AG09319 (cell line): ENCODE measurements at places on chromosomes 5 and 9.
A peak's percentile ranks its signal among the peaks of the same experiment; 100 is the strongest.

DNA sequence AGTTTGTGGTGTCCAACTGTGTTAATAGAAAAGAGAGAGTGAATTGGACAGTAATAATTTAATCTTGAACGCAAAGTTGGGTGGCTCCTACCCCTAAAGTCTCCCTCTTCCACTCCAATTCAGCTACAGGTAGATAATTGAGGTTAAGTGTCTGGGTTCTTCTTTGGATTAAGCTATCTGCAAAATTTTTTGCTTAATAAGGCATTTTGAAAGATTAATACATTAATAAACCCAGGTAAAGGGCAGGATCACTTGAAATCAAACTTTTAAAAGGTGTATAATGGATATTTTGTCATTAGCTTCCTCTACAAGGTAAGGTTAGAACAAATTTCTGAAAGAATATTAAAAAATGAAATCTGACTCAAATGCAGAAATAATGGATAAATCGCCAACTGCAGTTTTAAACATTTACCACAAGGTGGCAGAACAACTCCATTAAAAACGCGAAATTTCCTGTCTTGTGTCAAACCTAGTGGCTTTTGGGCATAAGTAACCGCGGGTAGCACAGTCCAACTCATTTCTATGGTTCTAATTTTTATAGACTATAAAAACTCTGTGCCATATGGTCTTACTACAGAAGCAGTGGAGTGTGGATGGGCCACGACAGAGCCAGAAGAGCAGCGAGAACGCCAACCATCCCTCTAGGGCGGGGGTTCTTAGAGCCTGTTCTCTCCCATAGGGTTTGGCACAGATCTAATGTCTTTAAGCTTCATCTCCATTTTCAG is 276.5 kb downstream of the ARHGEF28 start:
- DNase-seq, result peak; percentile 54

DNA sequence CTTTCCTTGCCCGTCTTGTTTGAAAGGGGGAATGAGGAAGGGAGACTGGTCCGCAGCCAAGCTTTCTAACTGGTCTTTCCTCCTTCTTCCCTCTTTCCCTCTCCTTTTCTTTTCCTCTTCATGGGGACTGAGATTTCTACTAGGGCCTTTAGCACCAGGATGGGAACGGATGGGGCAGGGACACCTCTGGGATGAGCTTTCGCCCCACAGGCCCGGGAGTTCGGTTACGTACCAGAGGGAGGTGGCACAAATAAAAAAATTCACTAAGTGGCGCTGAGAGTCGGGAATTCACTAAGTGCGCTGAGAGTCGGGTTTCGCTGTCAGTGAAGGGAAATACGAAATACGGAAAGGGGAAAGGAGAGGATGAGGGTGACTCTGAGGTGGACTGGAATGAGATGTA is 21.6 kb downstream of the BTNL9 start:
- DNase-seq, result no peak

DNA sequence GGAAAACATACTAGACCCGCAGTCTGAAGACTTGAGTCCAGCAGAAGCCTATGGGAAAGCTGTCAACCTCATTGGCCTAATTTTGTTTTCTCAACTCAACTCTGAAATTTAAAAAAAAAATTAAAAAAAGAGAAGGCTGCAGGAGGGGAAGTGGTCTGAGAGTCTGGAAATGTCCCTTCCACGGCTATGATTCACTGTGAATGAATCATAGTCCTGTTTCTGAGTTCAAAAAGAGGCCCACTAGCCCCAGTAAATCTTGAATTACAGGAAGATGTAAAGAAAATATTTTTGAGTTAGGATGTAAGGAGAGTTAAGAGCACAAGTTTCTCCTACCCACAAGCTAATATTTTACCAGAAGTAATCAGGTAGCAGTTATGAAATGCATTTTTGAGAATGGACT is 565.5 kb upstream of the DMAC1 start:
- DNase-seq, result no peak

DNA sequence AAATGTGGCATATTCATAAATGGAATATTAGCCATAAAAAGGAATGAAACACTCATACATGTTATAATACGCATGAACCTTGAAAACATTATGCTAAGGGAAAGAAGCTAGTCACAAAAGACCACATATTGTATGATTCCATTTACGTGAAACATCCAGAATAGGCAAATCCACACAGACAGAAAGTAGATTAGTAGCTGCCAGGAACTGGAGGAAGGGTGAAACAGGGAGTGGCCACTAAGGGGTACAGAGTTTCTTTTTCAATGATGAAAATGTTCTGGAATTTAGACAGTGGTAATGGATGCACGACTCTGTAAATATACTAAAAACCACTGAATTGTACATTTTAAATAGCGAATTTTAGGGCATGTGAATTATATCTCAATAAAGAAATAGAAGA is 39.4 kb downstream of the STRBP start:
- DNase-seq, result no peak

GRCh38 chr5:160966921-160967320 is 114.9 kb upstream of the ATP10B start:
- DNase-seq, result no peak
